ENCODE measurements at places on chromosomes 5 and 9.

DNA sequence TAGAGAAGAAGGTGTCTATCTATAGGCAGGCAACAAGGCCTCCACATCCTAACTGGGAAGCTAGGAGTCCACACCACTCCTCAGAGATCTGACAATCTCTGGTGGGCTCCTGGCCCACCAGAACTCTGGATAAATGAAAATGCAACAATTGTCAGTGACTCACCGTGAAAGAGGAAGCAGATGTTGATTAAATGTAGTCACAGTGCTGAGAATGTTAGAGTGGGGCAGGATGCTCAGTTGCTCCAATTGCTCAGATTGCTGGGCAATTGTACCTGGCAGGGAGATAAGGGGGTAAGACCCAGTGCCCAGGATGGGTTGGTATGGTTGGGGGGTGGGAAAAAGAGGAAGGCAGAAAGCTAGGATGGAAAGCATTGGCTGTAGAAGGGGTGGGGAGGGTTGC is 4.3 kb downstream of the CCL19 start:
- no peak for DNase-seq

DNA sequence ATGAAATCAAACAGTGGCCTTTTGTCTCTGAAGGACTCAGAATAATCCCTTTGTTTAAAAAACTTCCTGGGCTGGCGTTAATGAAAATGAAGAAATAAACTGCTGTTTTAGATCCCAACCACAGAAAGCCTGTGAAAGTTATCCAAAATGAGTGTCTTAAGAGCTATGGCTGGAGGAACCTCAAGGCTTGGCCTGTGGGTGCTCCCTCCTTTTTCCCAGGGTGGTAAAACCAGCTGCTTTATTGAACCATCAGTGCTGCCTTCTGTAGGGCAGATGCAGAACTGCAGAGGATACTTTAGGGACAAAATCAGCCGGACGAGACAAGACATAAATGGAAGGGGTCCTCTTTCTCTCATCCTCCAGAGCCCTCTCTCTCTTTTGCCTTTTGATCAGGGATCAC is 100.9 kb downstream of the SMARCA2 start:
- DNase-seq: no peak

DNA sequence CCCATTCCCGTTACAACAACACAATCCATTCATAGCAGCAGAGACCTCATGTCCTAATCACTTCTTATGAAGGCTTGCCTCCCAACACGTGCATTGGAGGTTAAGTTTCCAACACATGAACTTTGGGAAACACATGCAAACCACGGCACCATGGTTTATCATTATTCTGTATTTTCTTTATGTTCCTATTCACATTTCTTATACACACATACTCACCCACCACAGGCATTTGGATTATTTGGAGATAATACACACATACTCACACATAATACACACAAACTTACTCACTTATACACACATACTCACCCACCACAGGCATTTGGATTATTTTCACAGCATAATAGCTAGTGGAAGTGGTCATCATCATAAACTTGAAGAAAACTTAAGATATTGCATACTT is 75.6 kb downstream of the C7 start:
- DNase-seq: no peak

GRCh38 chr5:174552428-174552827 is 172.0 kb upstream of the MSX2 start:
- DNase-seq: no peak

GRCh38 chr5:96172436-96172835 is 210.8 kb upstream of the ELL2 start:
- no peak for DNase-seq

Measured in GF-D8 (cell line).